Smooth muscle cell of the pulmonary artery (primary cell): ENCODE measurements at places on chromosomes 13 and 19. TPM values are rescaled to one million over a fixed set of nuclear protein-coding genes. Genes with fewer than 3 reads are reported as not detected.

ZNF878 gene
- total RNA-seq = 0.07 and 0.20 TPM in 2 replicates

CFD gene
- 1.1 and 9.3 TPM in 2 replicates for total RNA-seq

FLT3 gene
- total RNA-seq = not detected in 2 replicates

CPB2 gene
- total RNA-seq = not detected in 2 replicates

SIGLEC5 gene
- total RNA-seq = not detected in 2 replicates

DAND5 gene
- total RNA-seq = 0.07 and 0.13 TPM in 2 replicates

LYL1 gene
- 0.91 and 1.3 TPM in 2 replicates for total RNA-seq

TEX101 gene
- total RNA-seq = not detected in 2 replicates

CCL25 gene
- not detected in 2 replicates for total RNA-seq

ZNF808 gene
- 23.9 and 24.8 TPM in 2 replicates for total RNA-seq

CYSLTR2 gene
- total RNA-seq = 0.17 and 1.5 TPM in 2 replicates

GNG7 gene
- total RNA-seq = 0.39 and 0.73 TPM in 2 replicates

RXFP2 gene
- total RNA-seq = not detected in 2 replicates

ZNF541 gene
- total RNA-seq = 0.07 and 0.17 TPM in 2 replicates

LILRA2 gene
- total RNA-seq = not detected in 2 replicates

ERICH4 gene
- not detected in 2 replicates for total RNA-seq

POU2F2 gene
- 0.26 and 2.5 TPM in 2 replicates for total RNA-seq

FARSA gene
- 71.0 and 86.5 TPM in 2 replicates for total RNA-seq

POSTN gene
- total RNA-seq = 686 and 1,499 TPM in 2 replicates

SH2D3A gene
- not detected in 2 replicates for total RNA-seq

TMEM38A gene
- total RNA-seq = 5.1 and 8.3 TPM in 2 replicates

RNF113B gene
- total RNA-seq = not detected in 2 replicates

KANK2 gene
- total RNA-seq = 364 and 439 TPM in 2 replicates

WDR88 gene
- not detected in 2 replicates for total RNA-seq

NLRP5 gene
- total RNA-seq = not detected in 2 replicates

EEF1AKMT1 gene
- 5.1 and 5.9 TPM in 2 replicates for total RNA-seq

PSG1 gene
- total RNA-seq = 1.7 TPM in 1 of 2 replicates, not detected in the other

TIMM13 gene
- 22.5 and 31.0 TPM in 2 replicates for total RNA-seq

CLEC17A gene
- 0.13 and 0.23 TPM in 2 replicates for total RNA-seq

MIA gene
- total RNA-seq = 0.33 TPM in 1 of 2 replicates, not detected in the other

KRTDAP gene
- not detected in 2 replicates for total RNA-seq

PEX11G gene
- 1.8 and 2.0 TPM in 2 replicates for total RNA-seq

C13orf42 gene
- total RNA-seq = not detected in 2 replicates

FCHO1 gene
- total RNA-seq = 0.17 and 0.65 TPM in 2 replicates

SYT3 gene
- total RNA-seq = 0.20 TPM in 2 replicates

ZNF99 gene
- total RNA-seq = not detected in 2 replicates

KIR3DL2 gene
- not detected in 2 replicates for total RNA-seq

TEKTIP1 gene
- total RNA-seq = 0.20 TPM in 1 of 2 replicates, not detected in the other

LHB gene
- not detected in 2 replicates for total RNA-seq

FCAR gene
- not detected in 2 replicates for total RNA-seq

OR7D2 gene
- total RNA-seq = not detected in 2 replicates

ZNF600 gene
- 2.6 and 2.9 TPM in 2 replicates for total RNA-seq

RNF17 gene
- total RNA-seq = 0.98 TPM in 1 of 2 replicates, not detected in the other

PCDH9 gene
- total RNA-seq = 3.8 and 26.2 TPM in 2 replicates

MED29 gene
- total RNA-seq = 18.0 and 24.8 TPM in 2 replicates

IL17D gene
- 3.6 and 5.0 TPM in 2 replicates for total RNA-seq

TMEM255B gene
- total RNA-seq = 0.13 and 1.2 TPM in 2 replicates

STOML3 gene
- not detected in 2 replicates for total RNA-seq

NXNL1 gene
- not detected in 2 replicates for total RNA-seq

LILRA1 gene
- total RNA-seq = not detected in 2 replicates

ZNF274 gene
- total RNA-seq = 20.6 and 22.4 TPM in 2 replicates

MBD3L3 gene
- total RNA-seq = not detected in 2 replicates

EFNA2 gene
- total RNA-seq = not detected in 2 replicates

CERS1 gene
- 2.9 and 11.6 TPM in 2 replicates for total RNA-seq

HCN2 gene
- total RNA-seq = 2.4 and 4.6 TPM in 2 replicates

IRGC gene
- total RNA-seq = not detected in 2 replicates

OR7A5 gene
- not detected in 2 replicates for total RNA-seq

COL4A1 gene
- 1,079 and 2,000 TPM in 2 replicates for total RNA-seq
